ENCODE measurements at places on chromosomes 1 and 21.

DNA sequence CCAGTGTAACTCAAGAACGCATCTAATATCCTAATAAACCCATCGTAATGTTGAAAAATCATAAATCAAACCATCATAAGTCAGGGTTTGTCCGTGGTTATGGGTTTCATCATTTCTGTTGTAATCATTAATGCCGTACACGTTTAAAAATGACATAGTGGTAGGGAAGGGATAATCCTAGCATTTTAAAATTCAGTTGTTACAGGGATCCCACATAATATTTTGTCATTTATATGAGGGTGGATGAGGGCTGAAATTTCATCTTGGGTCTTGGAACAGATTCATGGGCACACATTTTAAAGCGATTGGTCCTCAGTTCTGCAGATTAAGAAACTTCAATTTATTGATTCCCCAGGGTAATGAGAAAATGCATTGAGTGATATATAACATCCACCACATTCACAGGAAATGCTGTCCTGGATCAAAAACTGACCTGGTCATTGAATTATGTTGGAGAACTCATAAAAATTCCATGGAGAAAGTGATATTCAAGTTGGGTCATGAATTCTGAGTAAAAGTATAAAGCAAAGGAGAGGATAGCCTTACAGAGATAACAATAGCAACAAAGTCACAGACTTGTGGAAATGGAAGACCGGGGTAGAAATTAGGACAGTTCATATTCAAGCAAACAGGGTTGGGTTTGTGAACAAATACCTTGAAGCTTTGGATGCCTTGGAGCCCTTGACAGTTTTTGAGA, 1527.3 kb upstream of the TPTE start:
- no peak for DNase-seq

- no peak for DNase-seq
Observed at GRCh38 chr1:107668762-107669161, 296.2 kb downstream of the VAV3 start.

- no peak for DNase-seq
Observed at GRCh38 chr1:17486242-17486641, 46.8 kb upstream of the RCC2 start.

DNA sequence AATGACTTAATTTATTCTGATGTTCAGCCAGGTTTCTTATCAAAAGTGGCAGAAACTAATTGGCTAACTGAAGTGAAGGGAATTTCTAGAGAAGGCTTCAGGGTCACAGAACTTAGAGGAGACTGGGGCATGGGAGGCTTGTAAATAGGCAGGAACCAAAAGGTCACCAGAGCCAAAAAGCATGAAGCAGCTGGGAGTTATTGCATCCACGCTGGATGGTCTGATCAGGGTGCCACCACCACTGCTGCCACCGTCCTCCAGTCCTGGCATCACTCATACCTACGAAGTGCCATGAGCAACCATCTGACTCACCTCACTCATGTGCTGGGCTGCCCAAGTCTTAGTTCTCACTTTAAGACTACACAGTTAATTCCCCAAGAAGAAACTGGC, 82.5 kb upstream of the DPH5 start:
- no peak for DNase-seq

DNA sequence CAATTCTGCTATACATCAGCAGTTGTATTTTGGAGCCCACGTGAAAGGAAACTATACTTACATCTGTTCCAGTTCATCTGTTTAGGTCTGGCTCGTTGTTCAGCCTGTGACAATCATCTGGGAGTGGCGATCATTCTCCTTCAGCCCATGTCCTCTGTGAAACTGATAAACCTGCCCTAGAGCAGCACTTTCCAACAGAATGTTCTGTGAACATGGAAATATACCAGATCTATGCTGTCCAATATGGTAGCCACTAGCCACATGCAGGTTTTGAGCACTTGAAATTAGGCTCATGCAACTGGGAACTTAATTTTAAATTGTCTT, 24.5 kb upstream of the COQ8A start:
- no peak for DNase-seq

DNA sequence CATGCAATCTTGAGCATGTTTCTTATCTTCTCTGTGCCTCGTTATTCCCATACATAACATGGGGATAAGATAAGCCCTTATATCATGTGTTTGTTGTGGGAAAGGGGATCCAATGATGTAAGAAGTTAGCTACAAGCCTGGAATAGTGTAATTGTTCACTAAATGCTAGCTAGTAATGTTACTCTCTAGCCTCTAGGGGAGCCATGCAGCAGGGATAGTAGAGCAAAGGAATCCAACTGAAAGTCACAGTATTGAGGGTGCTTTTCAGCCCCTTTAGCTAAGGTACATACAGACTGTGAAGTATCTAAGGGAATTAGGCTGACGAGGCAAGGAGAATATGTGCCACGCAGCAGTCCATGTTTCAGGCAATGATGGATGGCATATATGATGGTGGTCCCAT, 46.9 kb downstream of the IL23R start:
- DNase-seq, result no peak

DNA sequence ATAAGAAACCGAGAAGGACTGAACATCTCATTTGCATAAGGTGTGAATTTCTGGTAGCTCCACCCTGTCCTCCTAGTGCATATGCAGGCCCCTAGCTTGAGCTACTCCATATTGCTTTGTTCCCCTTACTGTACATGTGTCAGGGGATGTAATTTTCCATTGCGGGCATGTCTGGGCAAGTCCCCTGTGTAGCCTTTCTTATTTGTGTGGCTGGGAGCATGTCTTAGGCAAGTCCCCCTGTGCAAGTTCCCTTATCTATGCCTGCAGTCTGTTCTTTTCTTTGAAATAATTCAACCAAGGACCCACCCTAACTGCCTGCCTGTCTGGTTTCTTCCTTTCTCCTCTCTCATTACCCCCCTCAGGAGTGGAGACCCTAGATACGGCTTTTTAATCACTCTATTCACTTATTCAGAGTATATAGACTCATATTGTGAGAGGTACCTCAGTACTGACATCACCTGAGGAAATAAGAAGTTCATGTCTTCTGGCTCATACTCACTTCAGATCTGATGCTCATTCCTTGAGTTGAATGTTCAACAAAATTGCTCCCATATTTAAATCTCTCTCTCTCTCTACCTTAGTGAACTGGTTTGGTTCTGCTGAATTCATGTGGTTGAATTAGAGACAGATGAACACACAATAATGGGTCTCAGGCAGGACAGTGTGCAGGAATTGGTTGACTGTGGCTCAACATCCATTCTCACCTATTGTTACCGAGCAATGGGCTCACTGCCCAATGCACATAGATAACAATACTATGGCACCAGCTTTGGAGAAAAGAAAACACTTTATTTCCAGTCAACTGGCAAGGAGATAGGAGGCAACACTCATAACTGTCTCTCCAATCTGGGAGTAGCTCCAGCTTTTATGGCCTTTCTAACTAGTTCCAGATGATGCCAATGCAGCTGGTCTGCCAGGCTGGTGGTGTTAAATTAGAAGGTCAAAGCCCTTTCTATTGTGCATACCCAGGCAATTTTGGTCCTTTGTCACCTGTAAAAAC, 27.9 kb upstream of the NPL start:
- DNase-seq, result no peak

- DNase-seq, result no peak
Observed at GRCh38 chr1:3717041-3717714, 35.1 kb upstream of the CCDC27 start.

DNA sequence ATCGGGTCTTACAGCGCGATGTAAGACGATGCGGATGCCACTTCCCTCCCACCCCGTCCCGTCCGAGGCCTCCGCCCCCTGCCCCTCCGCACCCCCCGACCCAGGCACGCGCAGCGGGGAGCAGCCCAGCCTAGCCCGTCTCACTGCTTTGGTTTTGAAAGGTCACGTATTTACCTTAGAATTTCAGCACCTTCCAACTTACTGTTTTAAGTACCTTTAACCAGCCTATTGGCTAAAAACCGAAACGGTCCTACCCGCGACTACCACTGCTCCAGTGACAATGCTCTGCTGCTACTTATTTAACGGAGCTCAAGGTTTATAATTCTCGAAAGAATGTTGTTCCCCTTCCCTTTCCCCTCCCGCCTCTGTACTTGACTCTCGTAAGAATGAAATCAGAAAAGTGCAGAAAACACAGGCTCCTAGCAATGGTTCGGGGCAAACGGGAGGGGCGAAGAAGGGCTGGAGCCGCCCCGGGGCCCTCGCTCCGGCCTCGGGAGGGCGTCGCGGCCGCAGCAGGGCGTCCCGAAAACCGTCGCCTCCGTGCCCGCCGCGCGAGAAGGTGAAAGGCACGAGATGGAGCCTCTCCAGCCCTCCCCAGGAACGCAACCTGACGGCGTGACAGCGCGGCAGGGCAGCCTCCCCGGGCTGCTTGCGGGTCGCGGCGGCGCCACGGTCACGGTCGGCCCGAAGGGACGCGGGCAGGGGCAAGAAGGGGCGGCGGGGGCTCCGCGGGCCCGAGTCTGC, 667 bp downstream of the TMEM50B start:
- no peak for DNase-seq

- no peak for DNase-seq
Observed at GRCh38 chr1:2250721-2251281, 22.7 kb downstream of the SKI start.

DNA sequence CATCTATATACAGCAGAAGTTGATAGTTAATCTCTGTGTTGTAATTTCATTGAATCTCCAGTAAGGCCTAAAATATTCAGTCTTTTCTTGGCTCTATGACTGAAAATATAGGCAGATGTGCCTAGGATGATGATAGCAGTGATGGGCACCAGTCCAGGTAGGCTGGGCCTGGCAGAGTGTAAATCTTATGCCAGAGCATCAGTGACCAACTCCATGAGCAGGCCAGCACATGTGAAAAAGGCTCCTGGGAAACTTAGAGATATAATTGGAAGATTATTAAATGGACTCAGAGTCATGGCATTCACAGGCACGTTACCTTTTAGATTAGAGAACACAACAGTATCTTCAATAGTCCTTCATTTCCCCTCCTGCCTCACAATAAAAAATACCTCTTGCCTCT, 20.7 kb upstream of the CYYR1 start:
- no peak for DNase-seq

DNA sequence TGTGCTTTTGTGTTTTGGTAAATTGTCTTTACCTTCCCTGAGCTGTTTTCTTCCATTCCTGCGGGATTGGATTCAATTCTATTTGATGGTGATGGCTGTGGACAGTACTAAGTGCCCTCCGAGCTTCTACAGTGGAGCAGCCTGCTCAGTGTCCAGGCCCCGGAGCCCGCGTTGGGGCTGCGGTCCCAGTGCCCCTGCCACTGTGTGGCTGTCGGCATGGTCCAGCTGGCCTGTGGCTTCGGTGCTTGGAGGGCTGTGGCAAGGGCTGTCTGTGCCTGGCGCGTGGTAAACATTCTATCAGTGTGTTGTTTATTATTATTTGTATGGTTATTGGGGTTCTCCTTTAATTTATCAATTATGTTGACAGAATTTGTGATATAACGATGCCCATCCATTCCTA, 109.1 kb upstream of the COL6A1 start:
- no peak for DNase-seq

GRCh38 chr21:35716876-35717565, 343.3 kb downstream of the SETD4 start:
- no peak for DNase-seq

DNA sequence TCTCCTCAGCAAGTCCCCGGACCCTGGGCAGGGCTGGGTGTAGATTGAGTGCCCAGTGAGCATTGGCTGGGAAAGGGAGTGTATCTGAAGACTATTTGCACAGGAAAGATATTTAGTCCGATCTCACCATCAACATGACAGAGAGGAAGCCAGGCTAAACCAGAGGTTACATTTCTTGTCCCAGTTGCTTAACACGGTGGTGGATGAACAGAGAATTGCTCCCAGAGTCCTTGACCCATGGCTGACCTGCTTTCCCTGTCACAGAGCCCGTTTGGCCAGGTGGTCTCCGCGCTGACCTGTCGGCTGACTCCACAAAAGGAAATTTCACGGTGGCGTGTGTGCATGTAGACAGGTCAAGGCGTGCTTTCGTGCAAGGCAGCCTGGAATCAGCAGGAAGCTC, 83.5 kb downstream of the BEND5 start:
- no peak for DNase-seq

DNA sequence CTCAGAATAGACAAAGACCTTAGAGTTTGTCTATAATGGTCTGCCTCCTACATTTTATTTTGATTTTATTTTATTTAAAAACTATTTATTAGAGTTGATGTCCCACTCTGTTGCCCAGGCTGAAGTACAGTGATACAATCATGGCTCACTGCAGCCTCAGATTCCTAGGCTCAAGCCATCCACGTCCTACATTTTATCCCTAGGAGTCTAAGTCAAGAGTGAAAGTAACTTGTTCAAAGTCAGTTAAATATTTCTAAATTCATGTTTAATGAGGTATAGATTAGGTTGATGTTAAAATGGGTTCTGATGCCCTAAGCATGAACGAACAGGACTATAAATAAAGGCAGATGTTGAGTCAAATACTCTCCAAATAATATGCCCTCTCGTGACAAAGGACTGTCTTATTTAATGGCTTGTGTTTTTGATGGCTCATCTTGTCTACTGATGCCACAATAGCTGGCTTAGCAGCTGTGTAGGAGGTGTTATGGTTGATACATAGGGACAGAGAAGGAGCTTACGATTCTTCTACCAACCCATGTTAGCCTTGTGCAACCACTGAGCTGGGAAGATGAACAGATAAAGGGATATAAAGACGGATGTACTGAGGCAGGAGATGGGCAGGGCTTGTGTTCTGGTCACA, 66.0 kb upstream of the CR1L start:
- no peak for DNase-seq

DNA sequence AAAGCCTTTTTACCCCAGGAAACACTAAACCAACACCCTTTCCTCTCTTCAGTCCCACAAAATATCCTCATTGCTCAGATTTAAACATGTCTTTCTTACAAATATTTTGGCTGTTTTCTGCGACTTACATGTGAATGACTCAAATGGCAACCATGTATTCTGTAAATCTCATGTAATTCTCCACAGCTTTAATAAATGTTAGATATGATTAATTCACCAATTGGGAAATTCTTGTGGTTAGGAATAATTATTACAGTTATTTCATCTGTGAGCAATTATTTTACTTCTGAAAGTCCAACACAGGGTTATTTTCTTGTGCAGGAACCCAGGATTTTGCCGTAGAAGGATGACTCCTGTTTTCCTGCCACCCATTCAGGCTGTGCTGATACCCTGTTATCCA, 431.5 kb downstream of the LMO4 start:
- DNase-seq, result no peak

DNA sequence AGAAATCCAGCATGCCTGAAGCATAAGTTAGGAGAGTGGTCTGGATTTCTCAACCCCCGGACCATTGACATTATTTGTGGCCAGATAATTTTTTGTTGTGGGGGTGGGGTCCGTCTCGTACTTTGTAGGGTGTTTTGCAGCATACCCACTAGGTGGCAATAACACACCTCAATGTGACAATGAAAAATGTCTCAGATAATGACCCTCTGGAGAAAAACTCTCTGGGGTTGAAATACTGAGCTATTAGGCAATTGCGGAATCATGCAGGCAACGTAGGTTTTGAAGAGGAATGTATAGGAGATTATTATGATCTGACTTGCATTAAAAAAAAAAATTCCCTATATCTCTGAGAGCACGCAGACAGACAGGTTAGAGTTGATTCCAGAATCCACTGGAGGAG, 25.3 kb upstream of the RRP15 start:
- DNase-seq, result no peak

GRCh38 chr1:8134546-8135235, 108.6 kb upstream of the ERRFI1 start:
- DNase-seq, result no peak

Measured in nucleus accumbens (tissue), 56 donors.